ENCODE measurements at places on chromosomes 4 and X.

DNA sequence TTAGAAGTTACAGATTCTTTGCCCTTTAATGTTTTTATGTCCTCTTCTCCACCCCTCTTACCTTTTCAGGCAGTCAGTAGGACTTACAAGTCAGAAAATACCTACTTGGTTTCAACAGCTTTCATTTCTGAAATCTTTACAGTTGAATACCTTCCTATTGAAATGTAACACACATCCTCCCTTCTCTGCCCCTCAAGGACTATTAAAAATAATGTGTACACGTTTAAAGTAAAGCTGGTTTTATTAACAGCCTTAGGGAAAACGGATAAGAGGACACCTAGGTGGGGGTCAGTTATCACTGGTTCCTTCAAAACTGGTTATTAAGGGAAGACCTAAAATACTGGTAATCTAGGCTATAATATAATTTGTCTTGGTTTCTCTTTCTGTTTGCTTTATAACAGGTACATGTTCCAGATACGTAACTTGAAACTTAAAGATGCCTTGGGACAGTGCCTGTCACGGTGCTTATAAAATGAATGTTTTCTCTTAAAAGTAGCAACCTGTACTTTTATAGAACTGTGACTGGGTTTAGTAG is 1.8 kb downstream of the CCSER1 start:
- no peak for DNase-seq

GRCh38 chr4:2423066-2423465 is 4.3 kb downstream of the CFAP99 start:
- no peak for DNase-seq

DNA sequence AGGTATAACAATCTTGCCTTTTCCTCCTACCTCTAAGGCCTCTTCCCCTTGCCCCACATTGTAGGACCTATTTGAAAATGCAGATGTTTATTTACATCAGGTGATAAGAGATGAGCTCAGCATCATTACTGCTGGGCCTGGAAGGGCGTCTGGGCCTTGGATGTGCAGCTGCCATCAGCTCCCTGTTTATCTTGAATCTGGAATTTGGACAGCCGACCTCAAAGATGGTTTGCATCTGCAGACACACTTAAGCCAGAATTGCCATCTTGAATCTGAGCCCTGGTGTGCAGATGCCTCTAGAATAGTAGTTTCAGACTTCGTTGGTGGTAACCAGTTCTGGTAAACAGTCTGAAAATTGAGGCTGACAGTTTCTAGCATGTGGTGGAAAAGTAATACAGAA is 59.0 kb downstream of the FAM193A start:
- DNase-seq, result no peak

GRCh38 chrX:72137846-72138495 is 6.3 kb upstream of the RTL5 start:
- DNase-seq, result no peak

GRCh38 chr4:8682725-8683124 is 90.2 kb downstream of the CPZ start:
- DNase-seq, result no peak
